Hypothalamus (tissue), 51 donors: ENCODE measurements at places on chromosomes 13 and 19.

DNA sequence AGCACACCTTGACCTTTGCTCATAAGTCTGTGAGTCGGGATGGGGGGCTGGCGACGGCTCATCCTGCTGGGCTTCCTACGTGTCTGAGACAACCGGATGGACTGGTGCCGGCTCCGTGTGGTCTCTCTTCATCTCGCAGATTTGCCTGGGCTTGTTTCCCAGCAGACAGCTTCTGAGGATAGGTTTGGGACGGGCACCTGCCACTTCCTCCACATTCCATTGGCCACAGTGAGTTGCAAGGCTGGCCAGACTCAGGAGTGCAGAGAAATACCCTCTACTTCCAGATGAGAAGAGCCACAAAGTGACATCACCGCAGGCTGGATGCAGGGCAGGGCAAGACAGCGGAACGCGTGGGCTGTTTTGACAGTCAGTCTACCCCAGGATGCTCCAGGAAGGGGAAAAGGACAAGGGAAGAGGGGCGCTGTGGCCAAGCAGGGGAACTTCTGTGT lies 48.1 kb downstream of the IRS2 start:
- DNase-seq: no peak

DNA sequence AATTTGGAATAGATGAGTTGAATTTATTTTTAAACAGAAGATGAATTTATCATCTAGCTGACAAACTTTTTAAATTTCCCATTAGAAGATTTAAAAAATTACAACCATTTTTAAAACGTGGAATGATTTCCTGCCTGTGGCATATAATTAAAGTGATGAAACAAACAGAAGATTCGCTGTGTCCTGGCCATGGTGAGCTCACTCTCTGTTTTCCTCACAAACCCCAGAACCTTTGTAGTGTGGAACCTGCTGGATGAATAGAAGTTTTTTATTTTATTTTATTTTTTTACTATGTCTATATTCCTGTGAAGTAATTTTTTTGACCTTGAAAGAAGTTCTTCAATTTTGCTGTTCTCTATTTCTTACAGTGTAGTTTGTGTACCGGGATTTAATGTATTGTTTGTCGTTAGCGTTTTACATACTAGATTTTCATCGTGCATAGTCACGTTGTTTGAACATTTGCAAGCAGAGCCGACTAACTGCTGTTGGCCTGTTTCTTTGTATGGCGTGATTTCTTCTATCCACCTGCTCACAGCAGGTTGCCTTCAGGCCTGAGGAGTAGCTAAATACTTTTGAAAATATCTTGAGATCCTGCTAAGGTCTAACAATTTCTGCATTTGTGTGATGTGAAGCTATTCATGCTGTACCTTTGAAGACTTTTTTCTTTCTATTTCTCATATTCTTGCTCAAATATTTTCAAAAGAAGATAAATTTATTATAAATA lies 149.2 kb downstream of the GGACT start:
- no peak for DNase-seq

DNA sequence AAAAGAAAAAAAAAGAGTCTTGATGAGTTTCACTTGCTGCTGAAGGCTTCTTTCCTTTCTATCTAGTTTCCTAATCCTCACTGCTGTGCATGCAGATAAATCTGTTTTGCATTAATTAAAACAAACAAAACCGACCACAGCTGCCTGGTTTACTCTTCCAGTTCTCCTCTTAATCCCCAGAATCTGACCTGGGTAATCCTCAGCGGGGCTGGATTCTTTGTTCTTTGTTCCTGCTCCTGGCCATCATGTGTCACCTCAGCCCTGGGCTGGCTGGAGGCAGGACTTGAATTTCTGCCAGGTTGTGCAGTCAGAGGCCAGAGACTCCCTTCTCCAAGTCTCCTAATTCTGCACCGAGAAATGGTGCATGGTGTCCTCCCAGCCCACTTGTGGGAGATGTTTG lies 52.2 kb upstream of the CYP4F8 start:
- DNase-seq: no peak

- no peak for DNase-seq
Measured at GRCh38 chr13:25890671-25891212, 161.1 kb downstream of the SHISA2 start.

GRCh38 chr13:113598481-113598880 lies 13.9 kb downstream of the TFDP1 start:
- no peak for DNase-seq

GRCh38 chr13:43293008-43293407 lies 269.6 kb downstream of the DNAJC15 start:
- DNase-seq: no peak

DNA sequence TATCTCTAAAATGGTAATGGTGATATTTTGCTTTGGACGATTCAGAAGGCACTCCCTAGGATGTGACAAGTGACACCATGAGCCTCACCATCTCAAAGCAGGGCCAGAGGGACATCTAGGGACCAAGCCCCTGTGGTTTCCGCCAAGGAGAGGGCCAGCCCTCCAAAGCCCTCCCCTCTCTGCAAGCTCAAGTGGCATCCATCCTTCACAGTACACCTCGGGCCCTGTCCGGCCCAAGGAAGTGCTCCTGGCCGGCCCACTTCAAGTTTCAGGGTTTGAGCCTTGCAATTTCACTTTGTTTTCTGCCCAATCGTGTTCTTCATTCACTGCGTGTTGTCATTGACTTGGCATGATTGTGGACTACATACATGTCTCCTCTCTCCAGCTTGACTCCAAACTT lies 82.5 kb downstream of the TSHZ3 start:
- DNase-seq: no peak

DNA sequence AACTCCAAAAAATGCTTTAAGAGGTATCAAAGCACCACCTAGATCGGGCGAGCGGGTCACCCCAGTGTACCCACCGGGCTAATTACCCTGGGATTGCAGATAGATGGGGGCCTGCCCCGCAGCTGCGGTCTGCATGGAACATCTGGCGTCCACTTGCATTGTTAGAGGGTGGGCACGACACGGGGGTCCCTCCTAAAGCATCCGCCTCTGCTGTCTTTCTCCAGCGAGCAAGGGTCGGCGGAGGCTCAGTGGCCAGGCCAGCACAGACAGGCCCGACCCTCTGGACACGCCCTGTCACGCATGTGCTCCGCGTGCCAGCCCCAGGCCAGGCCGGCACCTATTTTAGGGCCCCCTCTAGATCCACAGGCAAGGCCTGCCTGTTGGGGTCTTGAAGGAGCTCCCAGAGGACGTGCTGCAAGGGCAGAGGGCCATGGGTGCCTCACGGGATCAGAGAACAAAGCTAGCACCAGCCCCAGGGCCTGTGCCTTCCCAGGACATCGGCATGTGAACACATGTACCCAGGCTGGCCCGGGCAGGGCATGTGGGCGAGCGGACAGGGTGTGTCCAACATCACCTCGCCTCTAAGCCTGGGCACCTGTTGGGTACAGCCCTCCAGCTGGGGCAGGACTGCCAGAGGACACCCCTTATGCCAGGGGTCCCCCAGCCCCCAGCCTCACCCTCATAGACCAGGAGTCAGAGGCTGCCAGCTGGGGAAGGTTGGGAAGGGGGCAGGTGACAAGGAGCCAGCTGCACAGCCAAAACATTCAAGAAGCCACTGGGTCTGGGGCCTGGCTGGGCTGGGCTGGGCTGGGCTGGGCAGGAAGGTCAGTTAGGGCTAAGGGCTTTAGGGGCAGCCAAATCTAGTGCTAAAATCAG lies 35.6 kb upstream of the NANOS3 start:
- no peak for DNase-seq

GRCh38 chr13:43698758-43699157 lies 88.0 kb downstream of the ENOX1 start:
- DNase-seq: no peak

DNA sequence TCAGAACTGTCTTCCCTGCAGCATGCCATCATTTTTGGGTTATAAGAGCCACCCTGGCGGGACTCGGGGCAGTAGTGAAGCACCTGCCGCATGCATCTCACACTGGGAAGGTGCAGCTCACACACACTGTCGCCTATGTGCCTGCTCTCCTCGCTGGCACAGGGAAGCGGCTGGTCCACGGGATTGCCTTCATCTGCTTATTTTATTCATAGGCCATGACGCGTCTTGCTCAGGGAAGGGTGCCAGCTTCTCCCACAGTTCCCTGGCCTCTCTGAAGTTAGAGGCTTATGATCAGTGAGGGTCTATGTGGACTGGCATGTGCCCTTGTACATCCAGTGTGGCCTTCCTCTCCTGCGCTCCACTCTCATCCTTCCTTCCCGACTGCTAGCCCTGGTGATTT lies 150.0 kb downstream of the KLF12 start:
- no peak for DNase-seq

DNA sequence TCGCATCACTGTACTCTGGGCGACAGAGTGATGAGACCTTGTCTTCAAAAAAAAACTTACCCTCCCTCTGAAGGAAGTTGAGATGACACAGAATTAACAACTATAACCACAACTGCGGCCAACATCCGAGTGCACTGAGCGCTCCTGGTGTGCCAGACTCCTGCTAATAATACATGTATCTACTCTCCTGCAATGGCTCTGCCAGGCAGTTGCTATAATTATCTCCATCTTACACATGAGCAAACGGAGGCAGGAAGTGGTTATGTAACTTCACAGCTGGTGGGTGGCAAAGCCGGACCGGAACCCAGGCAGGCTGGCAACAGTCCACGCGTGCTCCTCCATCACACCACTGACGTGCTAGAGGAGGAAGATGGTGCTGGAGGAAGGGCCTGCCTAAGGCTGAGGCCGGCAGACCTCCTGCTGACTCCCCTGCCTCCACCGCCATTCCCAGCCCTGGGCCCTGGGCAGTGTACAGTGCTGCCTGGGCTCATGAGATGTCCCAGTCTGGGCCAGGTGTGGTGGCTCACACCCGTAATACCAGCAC lies 12.6 kb downstream of the XRCC1 start:
- DNase-seq: no peak

GRCh38 chr13:73702419-73703071 lies 431.7 kb downstream of the KLF12 start:
- no peak for DNase-seq

- DNase-seq: no peak
Measured at GRCh38 chr13:50467156-50468110, 376.1 kb downstream of the DLEU7 start.

- DNase-seq: no peak
Measured at GRCh38 chr19:43564800-43565199, 10.5 kb downstream of the XRCC1 start.

DNA sequence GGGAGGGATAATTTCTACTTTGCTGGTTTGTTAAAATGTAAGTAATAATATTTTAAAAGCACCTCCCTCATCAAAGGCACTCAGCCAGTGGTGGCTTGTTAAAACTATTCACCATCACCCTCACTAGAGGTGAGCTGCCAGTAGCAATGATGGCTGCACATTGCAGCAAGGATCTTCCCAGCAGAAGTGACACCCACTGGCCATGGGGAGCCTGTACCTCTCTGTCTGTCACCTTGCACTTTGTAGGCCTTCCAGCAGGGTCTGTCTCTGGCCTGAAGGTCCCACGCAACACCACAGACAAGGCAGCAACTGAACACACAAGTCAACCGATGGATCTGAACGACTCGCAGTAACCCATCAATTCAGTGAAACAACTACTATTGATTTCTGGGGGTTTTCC lies 47.3 kb upstream of the C13orf42 start:
- no peak for DNase-seq

DNA sequence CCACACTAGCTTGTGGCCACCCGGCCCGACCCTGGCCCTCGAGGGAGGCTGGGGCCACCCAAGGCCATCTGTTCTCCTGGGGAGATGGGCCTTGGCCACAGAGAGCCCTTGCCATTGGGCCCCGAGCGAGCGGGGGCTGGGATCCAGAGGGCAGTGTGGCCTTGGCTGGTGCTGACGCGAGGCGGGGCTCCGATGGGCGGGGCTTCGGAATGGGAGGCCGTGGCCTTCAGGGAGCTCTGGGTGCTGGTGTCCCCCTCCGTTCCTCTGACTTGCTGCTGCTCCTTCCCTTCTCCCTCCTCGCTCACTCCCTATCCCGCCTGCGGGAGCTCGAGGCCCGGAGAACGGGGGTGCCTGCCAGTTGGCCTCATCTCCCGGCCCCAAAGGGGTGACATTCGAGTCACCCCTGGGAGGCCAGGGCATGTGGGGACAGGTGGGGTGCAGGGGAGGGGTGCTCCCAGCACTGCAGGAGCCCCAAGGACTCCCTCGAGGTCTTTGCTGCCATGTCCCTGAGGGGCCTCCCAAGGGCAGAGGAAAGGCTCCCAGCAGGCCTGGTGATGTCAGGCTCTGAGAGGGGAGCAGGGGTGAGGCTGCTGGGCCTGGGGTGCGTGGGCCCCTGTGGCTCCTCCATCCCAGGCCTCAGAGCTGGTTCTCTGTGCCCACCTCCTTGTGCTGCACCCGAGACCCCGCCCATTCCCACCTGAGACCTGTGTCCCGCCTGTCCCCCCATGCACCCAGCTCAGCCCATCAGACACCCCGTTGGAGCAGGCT lies 4.2 kb downstream of the NCLN start:
- no peak for DNase-seq

DNA sequence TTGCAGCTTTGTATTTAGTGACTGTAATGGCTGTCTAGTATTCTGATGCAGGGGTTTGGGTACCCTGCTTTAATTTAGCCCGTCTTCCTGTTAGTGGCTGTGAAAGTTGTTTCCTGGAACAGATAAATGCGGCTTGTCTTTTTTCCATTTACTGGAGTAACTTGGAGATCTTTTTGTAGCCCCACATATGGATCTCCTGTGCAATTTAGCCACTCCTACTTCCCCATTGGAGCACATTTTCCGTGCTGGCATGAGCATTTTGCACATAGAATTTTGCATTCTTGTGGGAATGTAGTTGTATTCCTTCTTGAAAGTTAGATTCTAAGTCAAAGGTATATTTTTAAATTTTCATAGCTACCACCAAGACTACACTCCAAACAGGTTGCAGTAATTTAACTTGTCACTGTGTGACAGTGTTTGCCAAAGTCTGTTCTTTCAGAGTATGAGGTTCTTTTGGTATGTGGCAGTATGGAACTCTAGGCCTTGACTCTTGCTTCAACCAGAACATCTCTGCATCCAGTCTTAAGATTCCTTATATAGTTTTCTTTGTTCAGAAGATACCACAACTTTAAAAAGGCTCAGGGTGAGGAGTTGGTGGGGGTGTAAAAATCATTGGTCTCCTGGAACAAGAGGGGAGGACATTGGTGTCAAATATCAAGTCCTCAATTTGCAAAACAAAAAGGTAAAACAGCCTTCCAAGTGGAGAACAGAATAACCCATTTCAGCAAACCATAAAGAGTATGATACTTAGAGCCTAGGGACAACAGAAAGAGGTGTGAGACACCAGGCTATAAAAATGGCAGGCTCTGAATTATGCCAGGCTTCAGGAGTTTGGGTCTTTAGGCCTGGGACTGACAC lies 21.1 kb upstream of the CCDC97 start:
- DNase-seq: no peak

DNA sequence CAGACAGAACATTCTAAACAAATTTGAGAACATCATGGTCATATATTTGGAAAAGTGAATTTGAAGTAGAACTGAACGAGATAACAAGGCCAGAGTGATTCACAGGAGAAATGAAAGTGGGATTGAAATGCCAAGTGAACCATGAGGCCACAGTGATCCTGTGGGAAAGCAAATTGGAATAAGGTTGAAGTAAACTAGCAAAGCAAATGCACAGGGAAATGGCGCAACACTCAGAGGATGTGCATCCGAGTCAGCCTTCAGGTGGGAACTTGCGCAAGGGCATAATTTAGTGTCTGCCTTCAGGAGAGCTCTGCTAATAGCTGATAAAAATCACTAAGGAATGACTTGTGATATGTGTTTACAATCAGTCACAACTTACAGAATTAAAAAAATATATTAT lies 696.6 kb downstream of the LIG4 start:
- DNase-seq: no peak

GRCh38 chr13:55199134-55199533 lies 1941.6 kb upstream of the PRR20A start:
- DNase-seq: no peak
